ENCODE measurements at places on chromosomes 16 and 17. TPM values are rescaled to one million over a fixed set of nuclear protein-coding genes. Genes with fewer than 3 reads are reported as not detected.

IGF2BP1 gene
- total RNA-seq: 6.7 TPM

KRTAP3-2 gene
- total RNA-seq: not detected

SPATA22 gene
- total RNA-seq: not detected

CD79B gene
- total RNA-seq: 0.99 TPM

NOG gene
- 62.4 TPM for total RNA-seq

MYH2 gene
- 32.5 TPM for total RNA-seq

NPIPA2 gene
- total RNA-seq: 0.67 TPM

GRAPL gene
- total RNA-seq: not detected

CDRT15 gene
- total RNA-seq: not detected

C16orf96 gene
- 0.11 TPM for total RNA-seq

TBX2 gene
- total RNA-seq: 7.7 TPM

LRRC46 gene
- 0.21 TPM for total RNA-seq

HS3ST2 gene
- not detected for total RNA-seq

LCMT1 gene
- 48.0 TPM for total RNA-seq

B9D1 gene
- 14.0 TPM for total RNA-seq

CSH2 gene
- total RNA-seq: not detected

CBFA2T3 gene
- total RNA-seq: 1.7 TPM

TIMP2 gene
- total RNA-seq: 208 TPM

RHBDL3 gene
- 0.36 TPM for total RNA-seq

TBC1D3I gene
- 0.13 TPM for total RNA-seq

HIGD1B gene
- not detected for total RNA-seq

GGA3 gene
- 22.2 TPM for total RNA-seq

KRTAP1-5 gene
- total RNA-seq: 0.19 TPM

CEP295NL gene
- 1.7 TPM for total RNA-seq

VASN gene
- 7.5 TPM for total RNA-seq

SOX8 gene
- total RNA-seq: 116 TPM

PITPNM3 gene
- total RNA-seq: 0.72 TPM

CHST4 gene
- total RNA-seq: not detected

CDH1 gene
- 0.11 TPM for total RNA-seq

ZMYND15 gene
- total RNA-seq: 0.05 TPM

TMC5 gene
- not detected for total RNA-seq

SRL gene
- total RNA-seq: 1.9 TPM

PRR29 gene
- total RNA-seq: 0.26 TPM
